ENCODE measurements at places on chromosomes 11 and 22. TPM values are rescaled to one million over a fixed set of nuclear protein-coding genes. Genes with fewer than 3 reads are reported as not detected.

The B4GALNT4 gene
- total RNA-seq = 0.32 TPM

The CNGA4 gene
- not detected for total RNA-seq

The PTPN5 gene
- not detected for total RNA-seq

The XKR3 gene
- total RNA-seq = not detected

The SHANK2 gene
- total RNA-seq = not detected

The POLA2 gene
- total RNA-seq = 79.8 TPM

The MMP11 gene
- total RNA-seq = 0.91 TPM

The VPREB1 gene
- total RNA-seq = not detected

The SMTNL1 gene
- not detected for total RNA-seq

The TOB2 gene
- total RNA-seq = 45.1 TPM
